NAMALWA (cell line): ENCODE measurements at places on chromosomes 1 and 21.

- no peak for DNase-seq
Measured at GRCh38 chr1:183039330-183039729, 16.1 kb downstream of the LAMC1 start.

DNA sequence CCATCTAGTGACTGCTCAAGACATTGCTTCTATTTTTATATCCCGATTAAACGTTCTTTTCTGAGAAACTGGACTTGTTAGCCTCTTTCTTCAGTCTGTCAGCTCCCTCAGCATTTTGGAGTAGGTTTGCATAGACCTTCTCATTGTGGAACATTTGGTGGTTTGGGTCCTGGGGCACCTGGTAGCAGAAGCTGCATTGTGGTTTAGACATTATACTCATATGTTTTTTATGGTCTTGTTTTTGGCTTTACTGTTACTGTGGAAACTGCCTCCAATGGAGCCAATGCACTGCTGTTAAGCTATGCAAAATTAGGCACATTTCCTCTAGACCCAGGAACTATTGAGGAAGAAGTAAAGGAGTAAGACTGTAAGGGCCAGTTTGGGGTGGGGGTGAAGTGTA lies 36.7 kb upstream of the LRRC8B start:
- DNase-seq, result no peak

- DNase-seq, result no peak
Measured at GRCh38 chr1:30805304-30806003, 47.9 kb upstream of the LAPTM5 start.

DNA sequence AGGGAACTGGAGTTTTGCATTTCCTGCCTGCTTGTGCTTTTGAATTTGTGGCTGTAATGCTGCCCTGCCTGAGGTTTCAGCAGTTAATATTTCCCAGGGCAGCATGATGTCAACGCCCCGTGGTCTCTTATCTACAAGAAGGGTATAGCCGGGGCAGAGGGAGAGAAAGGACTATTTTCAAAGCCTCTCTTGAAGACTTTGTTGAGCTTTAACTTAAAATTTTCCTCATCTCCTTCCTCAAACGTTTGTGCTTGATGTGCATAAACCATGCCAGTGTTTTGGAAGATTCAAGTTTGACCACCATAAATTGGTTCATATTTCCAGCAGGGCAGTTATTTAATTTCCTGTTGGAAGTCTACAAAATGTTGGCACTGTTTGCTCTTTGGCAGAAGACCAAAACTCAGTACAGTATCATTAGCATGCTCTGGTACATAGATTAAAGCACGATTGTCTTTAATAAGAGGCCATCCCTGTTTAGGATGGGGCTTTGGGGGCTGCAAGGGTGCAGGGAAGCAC lies 43.4 kb downstream of the ROR1 start:
- DNase-seq, result no peak

DNA sequence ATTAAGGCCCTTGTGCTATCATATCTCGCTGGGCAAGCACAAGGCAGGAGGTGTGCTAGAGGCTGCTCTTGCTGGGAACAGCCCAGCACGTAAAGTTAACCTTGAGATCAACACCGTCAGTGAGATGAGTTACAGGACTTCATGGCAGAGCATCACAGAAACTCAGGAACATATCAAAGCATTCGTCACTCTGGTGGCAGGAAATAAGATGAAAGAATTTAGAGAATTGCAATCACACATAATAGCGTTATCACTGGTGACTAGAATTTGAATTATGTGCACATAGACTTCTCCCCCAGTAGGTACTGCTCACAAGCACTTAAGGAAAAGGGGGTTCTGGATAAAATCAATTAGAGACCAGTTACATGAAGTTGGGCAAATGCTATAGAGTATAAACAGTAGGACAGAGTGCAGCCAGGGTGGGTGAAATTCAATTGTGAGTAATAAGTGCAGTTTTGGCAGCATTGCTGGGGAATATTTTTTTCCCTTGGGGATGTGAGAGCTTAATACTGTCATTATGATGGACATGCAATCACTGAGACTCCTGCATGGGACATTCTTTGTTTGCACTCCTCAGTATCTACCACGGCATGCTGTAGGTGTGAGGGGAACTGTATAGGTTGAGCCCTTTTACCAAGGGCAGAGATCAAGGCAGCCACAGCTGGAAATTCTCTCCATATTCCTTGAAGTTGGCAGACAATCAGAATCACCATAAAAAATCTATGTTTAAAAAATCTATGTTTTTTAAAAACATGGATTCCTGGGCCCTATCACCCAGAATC lies 44.2 kb upstream of the ARHGAP29 start:
- DNase-seq, result no peak
